ENCODE measurements at places on chromosomes 2 and 18.

DNA sequence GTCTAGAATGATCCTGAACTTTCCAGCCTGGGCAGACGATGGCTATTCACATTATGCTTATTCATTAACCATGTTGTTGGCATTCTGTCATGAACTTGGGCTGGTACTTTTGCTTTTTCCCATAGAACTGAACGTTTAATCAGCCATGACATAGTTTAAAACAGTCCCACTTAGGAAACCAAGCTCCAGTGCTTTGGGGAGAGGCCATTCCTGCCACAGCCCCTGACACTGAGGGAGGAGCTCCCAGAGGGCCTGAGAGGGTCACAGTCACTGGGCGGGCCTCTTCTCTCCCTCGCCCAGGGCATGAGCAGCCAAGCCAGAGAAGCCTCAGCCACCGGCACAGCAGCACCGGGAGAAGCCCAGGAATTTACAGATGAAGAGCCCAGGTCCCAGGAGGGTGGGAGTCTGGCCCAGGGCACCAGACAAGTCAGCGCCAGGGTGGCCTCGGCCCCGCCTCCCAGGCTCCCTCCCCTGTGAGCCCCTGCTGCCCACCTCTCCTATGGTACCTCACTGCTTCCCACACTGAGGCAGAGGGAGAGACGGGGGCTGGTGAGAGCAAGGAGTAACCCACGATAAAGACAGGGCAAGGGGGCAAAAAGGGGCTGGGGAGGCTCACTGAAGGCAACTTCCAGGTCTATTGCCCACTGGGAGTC lies 33.6 kb downstream of the MAL start:
- DNase-seq: no peak

DNA sequence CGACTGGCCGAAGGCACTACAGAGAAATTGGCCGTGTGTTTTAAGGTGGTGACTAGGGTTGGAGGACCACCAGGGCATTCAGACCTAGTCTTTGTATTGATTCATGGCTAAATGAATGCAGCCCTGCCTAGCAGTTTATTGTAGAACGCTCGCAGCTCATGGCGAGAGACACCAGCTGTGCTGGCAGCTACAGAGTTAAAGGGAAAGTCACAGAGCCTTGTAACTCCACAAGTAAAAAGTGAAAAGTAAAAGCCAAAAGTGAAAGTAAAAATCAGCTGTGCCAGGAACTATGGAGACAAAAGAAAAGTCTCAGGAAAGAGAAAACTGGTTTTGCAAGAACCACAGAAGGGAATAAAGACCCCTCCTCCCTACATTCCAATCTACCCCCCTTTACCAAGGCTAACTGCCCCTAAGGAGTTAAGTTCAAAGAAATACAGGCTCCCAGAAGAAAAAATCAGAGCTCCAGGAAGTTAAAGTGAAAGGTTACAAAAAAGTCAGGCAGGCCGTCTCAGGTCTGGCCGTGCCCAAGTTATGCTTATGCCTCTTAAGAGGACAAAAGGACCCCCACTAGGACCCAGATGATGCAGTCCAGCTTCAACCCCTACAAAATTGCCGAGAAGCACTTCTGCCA lies 46.4 kb upstream of the SELENOI start:
- DNase-seq: no peak

GRCh38 chr18:58207520-58208152 lies 163.6 kb downstream of the NEDD4L start:
- DNase-seq: no peak

- no peak for DNase-seq
Observed at GRCh38 chr2:222884114-222884771, 23.4 kb downstream of the ACSL3 start.

- DNase-seq: no peak
Observed at GRCh38 chr2:189124175-189124574, 55.4 kb downstream of the COL5A2 start.

DNA sequence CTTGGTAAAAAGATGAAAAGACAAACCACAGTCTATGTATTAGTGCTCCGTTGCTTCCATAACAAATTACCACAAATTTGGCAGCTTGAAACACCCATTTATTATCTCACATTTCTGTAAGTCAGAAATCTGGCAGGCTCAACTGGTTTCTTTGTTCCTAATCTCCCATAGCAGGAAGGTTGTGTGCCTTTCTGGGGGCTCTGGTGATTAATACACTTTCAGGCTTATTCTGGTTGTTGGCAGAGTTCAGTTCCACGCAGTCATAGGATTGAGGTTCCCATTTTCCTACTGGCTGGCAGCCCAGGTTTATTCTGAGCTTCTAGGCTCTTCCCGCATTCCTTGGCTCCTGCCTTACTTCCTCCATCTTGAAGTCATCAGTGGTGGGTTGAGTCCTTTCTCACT lies 189.3 kb downstream of the ANAPC1 start:
- no peak for DNase-seq

- no peak for DNase-seq
Observed at GRCh38 chr2:172239944-172240590, 137.4 kb upstream of the DLX2 start.

GRCh38 chr2:207600231-207600630 lies 25.0 kb downstream of the METTL21A start:
- DNase-seq: no peak

GRCh38 chr2:26164231-26164630 lies 8.7 kb upstream of the GAREM2 start:
- DNase-seq: no peak

DNA sequence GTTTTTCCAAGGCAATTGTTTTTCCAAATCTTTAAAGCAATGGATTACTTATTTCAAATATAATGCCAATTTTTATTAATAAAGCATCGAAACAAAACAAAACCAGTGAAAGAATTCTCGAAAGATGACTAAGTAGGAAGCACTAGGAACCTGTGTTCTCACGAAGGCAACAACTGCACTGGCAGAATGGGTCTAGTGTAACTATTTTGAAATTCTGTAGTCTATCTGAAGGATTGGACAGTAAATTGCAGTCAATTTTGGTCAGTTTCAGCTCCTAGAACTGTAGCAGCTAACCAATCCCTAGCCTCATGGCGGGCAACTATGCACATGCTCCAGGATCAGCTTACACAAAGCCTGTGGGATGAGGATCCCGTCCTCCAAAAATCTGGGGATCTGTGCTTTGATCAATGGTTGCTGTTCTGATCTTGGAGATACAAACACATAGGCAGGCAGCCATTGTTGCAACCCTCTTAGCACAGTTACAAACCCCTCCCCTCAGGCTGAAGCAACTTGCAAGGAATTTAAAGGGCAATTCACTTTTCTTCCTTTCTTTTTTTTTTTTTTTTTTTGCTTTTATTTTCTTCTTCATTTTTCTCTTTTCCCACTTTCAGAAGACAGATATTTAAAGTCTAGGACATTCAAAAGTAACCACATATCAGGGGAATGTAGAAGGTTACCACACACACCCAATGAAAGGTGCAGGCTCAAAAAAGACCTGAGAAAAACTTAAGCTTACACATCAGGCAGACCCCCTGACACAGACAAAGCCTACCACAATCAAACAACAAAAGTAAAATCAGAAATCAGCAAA lies 147.6 kb downstream of the THADA start:
- no peak for DNase-seq

DNA sequence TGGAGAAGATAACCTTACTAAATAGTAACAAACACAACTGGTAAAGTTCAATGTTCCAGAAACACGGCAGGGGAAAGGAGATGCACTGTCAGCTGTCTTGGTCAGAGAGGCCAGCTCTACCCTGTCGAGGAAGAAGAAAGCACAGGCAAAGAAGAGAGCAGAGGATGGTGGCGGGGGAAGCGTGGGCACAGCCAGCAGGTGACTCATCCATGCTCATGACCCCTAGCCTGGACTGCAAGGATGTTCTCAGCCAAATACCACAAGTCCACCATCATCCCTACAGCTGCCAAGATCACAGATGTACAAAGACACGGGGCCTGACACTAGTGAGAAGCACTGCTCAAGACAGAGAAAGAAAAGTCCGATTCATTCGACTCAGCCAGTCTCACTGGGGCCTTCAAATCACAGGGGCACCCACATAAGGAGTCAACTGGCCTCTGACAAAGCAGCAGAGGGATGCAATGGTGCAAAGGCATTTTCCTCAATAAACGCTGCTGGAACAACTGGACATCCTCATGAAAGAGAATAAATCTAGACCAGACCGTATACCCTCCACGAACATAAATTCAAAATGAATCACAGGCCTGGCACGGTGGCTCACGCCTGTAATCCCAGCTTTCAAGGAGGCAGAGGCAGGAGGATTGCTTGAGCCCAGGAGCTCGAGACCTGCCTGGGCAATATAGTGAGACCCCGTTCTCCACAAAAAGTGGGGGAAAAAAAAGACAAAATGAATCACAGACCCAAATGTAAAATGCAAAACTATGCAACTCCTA lies 5.6 kb downstream of the DTYMK start:
- DNase-seq: no peak

- DNase-seq: no peak
Observed at GRCh38 chr2:55775828-55776227, 82.2 kb upstream of the PNPT1 start.

GRCh38 chr2:163621445-163622004 lies 114.3 kb downstream of the FIGN start:
- DNase-seq: no peak

GRCh38 chr2:240420206-240421104 lies 15.0 kb upstream of the GPC1 start:
- DNase-seq: no peak

- DNase-seq: no peak
Observed at GRCh38 chr2:75023666-75024455, 65.4 kb downstream of the POLE4 start.

DNA sequence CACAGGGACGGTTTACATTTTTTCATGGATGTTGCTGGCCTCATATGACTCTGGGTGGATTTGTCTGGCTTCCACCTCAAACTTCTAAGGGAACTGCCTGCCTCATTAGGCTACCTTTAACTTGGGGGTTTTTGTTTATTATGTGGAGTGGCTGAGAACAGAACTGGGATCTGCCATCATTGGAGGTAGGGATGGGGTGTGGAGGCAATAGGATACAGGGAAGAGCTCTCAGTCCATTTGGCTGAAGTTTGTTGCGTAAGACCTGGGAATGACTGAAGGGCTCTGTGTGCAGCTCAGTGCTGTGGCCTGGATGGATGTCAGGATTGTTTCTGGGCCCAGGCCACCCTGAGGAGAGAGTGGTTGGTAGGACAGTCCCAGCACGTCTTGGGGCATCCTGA lies 31.2 kb downstream of the ASB1 start:
- no peak for DNase-seq

DNA sequence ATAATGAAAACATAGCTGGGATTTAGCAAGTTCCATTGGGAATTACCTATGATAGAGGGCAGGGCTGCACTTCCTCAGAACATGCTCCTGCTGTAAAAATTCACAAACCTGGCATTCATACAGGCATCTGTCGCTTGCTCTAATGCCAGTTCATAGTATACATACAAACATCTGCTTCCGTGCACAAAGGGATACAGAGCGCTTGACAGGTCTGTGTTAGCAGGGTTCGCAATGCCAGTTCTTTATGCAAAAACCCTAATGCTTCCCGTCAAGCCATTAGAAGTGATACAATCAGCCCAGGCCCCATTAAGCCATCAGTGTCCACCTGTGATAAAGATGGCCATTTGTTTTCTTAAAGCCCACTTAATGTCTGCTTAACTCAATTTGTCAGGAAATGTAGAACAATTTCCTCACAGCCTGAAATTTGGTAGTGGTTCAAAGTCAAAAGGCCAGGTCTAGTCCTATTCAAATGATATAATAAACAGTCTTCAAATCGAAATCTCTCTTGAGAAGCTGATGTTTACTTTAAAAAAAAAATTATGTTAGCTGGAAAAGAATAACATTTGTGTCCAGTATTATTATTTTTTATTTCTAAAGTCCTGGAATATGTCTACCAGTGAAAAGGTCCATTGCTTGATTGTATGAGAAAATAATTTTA lies 556.3 kb downstream of the ARHGAP15 start:
- DNase-seq: no peak

DNA sequence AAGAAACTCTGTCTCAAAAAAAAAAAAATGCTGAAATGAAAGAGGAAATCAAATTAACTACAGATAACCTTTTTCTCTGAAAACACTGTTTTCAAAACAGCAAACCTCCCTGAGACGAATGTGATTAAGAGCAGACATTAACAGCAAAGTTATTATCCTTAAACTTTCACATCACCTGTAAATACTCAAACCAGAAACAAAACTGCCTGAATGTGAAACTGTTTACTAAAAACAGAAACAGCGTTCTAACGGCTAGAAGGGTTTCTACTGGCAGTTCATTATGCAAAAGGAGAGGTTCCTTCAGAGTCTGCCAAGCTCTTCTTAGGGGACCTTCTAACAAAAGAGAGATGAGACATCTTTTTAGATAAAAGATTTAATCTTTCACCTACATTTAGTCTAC lies 45.9 kb downstream of the PNO1 start:
- no peak for DNase-seq

DNA sequence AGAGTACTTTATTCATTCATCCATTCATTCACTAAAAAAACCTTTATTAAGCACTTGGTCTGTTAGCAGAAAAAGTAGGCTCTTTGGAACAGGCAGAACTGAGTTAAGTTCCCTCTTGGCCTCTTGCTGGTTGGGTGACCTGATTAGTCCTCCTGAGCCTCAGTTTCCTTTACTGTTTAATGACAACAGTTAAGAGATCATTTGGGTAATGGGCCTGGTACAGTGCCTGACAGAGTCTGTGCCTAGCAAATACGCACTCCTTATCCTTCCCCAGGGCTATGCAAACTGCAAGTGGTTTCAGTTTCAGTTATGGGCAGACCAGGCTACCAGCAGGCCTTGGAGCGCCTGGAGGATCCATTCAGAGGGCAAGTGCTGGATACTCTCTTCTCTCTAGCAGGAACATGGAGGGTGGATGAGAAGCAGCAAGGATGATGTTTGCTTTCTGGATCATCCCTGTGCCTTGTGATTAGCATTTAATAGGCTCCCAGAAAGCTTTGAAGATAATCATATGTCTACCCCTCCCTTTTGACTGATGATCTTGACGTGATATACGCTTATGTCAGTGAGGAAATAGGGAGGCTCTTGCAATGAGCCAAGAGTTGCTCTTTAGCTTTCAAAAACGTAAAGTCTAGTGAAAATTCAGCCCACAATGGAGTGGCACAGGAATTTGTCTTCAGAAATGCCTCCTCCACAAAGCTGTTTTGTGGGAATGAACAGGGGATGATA lies 12.4 kb upstream of the TAF1B start:
- no peak for DNase-seq

- no peak for DNase-seq
Observed at GRCh38 chr2:158501301-158501700, 44.5 kb downstream of the PKP4 start.

- DNase-seq: no peak
Observed at GRCh38 chr2:106338043-106338442, 130.2 kb downstream of the RGPD3 start.

- DNase-seq: no peak
Observed at GRCh38 chr18:59707306-59707705, 10.1 kb upstream of the CCBE1 start.

- DNase-seq: no peak
Observed at GRCh38 chr2:144456680-144457079, 63.2 kb downstream of the ZEB2 start.

Data from SW 1271 (cell line).